IPS DF 6.9 (cell line): ENCODE measurements at places on chromosomes 16 and 17.

DNA sequence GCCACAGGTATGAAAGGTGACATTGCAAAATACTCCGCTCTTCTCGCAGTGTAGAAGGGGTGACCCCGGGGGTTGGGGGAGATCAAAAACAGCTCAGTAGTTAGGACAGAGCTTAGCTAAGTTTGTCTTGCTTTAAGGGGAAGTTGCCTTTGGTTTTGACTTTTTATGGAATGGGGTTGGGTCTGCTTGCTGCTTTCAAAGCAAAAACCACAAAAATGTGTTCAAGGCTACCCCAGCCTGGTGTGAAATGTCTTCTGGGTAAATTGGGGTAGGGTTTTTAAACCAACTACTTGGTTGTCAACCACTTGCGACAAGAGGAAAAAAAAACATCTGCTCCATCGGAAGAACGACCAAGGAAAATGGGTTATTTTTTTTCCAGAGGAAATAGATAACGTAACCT, 6.2 kb downstream of the FUS start:
- DNase-seq = no peak

GRCh38 chr17:39808409-39808997, 55.6 kb downstream of the IKZF3 start:
- no peak for DNase-seq

DNA sequence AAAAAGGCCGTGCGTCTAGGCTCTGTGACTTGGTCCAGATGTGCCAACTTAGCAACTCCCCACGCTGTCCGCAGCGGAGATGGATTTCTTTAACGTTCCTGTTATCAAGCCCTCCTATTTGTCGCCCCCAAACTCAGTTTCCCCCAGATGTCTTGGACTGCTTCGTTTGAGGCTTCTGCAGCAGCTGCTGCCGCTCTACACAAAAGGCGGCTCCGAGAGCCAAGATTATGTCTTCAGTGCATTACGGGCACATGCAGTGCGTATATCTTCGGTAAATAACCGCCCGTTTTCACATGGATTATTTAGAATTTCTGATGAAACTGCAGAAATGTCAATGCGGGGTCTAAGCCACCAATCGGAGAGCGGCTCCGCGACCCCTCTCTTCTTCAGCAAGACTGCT, 240.6 kb upstream of the ZFHX3 start:
- no peak for DNase-seq

DNA sequence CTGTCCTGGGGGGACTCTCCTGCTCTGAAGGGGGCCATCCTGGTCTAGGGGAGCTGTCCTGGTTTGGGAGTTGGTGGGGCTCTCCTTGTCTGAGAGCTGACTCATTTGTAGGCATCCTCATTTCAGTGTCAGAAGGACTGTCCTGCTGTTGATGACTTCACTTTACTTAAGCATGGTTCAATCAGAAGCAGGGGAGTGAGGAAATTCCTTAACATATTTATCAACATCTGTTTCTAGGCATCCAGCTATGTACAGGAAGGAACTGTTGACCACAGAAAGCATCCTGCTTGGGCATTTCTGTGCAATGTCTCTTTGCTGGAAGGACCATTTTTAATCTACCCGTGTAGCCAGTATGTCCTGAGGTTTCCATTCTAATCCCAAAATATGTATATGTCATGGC, 502.7 kb upstream of the HSBP1 start:
- no peak for DNase-seq

GRCh38 chr17:77769215-77769614, 189.3 kb upstream of the TNRC6C start:
- DNase-seq = no peak
